ENCODE measurements at places on chromosomes 16 and 17.

- DNase-seq, result no peak
These were observed 3.6 kb upstream of the IRX3 start for GRCh38 chr16:54289945-54290832.

GRCh38 chr17:4658478-4659305 lies 17.2 kb upstream of the ALOX15 start:
- DNase-seq, result peak; percentile 44

DNA sequence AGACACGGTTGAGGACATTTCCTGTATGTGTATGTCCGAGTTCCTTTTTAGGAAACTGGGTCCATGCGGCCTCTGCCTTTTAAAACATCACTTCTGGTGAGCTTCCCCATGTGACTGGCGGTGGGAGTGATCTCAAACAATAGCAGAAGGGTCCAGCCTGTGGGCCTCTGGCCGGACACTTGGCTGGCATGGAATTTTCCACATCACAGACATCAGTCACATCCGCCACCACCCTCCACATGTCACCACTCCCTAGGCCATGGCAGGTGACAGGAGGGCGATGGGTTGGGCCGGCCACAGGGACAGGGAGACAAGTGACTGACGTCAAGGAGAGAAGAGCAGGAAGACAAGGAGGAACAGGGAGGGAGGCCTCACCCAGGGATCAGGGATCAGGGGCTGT lies 83.7 kb downstream of the DNAH17 start:
- DNase-seq, result no peak

DNA sequence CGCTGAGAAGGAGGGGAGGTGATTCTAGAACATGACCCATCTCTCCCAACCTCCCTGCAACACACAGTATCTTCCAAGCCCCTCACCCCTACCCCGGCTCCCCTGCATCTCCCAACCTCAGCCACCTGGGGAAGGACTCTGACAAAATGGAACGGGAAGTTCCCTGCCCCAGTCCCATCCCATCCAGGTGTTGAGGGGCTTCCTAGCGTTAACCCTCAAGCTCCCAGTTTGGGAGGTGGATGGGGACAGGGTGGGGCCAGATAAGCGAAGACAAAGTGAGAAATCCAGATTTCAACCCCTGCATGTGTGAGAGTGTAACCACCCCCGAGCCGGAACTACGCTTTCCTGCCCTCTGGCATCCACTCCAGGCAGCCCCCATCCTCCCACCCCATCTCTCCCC lies 1.8 kb downstream of the ZSCAN10 start:
- no peak for DNase-seq

GRCh38 chr17:44941712-44942331 lies 5.8 kb downstream of the KIF18B start:
- DNase-seq, result peak; percentile 38

DNA sequence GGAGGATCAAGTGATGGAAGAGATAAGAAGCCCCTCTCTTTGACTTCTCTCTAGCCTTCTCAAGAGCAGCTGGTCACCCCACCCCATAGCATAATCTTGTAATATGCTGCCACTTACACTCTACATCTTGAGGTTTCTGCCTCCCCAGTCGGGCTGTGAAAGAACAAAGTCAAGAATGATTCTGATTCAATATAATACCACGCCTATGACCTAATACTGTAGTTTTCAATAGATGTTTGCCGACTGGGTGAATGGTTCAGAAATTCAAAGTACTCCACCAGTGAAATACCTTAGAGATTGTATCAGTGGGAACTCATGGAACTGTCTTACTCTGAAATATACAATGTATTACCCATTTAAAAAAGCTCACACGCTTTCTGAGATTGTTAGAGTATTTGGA lies 93.0 kb upstream of the ZFHX3 start:
- DNase-seq, result no peak

GRCh38 chr17:41549596-41550039 lies 21.5 kb upstream of the KRT19 start:
- no peak for DNase-seq

DNA sequence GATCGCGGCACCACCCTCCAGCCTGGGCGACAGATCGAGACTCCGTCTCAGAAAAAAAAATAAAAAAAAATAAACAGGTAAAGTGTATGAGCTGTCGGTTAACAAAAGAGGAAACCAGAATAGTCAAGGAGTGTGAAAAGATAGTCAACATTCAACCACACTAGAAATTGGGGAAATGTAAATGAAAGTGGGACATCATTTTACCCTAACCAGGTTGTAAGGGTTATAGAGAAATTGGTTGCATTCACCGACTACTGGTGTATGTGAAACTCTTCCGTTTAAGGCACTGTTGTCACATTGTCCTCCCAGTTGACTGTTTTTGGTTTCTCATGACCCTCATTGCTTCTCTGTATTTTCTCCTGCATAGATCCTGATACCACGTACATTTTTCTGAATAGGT lies 62.8 kb downstream of the RABEP1 start:
- no peak for DNase-seq

DNA sequence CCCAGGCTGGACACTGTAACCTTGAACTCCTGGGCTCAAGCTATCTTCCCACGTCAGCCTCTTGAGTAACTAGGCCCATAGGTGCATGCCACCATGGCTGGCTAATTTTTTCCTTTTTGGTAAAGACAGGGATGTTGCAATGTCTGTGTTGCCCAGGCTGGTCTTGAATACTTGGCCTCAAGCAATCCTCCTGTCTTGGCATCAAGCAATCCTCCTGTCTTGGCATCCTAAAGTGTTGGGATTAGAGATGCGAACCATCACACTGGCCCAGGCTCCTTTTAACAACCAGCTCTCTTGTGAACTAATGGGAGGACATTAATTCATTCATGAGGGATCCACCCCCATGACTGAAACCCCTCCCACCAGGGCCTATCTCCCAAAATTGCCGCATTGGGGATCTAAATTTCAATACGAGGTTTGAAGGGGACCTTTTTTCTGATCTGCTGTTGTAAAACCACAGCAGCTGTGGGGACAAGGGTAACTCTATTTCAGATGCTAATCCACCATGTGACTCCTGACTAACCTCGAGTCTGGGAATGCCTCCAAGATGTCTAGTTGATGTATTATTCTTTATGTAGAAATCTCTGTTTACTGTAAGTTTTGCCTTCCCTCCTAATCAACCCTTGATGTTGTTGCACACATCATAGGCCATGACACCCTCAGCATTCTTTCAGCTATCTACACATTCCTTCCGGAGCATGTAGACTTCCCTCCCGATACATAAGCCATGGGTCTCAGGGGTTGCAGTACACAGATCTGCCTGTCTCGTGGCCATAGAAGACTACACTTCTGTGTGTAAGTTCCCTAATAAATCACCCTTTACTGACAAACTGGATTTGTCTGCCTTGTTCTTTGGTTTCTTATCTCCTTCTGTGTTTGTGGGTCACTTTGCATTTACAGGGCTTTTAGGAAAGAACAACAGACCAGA lies 37.6 kb downstream of the RNF112 start:
- peak; percentile 69 for DNase-seq

- DNase-seq, result no peak
These were observed 1.1 kb downstream of the ARL4D start for GRCh38 chr17:43399839-43400328.

GRCh38 chr17:78645421-78646295 lies 68.5 kb upstream of the DNAH17 start:
- DNase-seq, result no peak

DNA sequence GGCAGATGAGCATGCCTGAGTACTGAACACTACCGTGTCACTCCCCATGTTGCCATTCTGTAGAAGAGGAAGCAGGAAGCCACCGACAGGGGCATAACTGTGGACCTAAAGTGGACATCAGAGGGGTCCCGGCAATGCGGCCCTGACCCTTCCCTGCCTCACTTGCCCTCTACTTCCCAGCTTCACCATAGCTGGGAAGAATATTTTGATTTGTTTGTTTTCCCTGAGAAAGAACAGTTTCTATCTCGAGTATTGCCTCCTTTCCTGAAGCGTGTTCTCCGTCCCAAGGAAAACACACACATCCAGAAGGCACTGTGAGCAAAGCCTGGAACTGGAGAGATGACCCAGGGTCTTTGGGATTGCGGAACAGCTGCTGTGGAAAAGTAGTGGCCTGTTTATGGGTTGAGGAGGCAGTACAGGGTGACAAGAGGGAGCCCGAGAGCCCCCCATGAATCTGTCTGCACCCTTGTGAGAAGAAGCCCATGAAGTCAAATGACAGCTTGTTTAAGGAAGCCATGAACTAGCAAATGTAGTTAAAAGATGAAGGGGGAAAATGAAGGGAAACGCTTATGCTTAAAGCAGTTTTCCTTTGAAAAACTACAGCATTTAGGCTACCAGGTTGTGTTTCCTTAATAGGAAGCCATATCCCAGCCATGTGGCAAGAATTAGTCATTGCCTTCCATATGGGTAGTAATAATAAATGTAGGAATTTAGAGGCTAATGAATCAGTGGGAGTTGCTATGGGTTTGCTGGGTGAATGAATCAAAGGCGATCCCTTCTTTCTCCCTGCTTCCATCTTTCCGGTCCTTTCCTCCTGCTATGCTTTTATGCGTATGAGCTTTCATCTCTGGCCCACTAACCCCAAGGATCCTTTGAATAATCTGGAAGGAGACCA lies 90.0 kb upstream of the TBX2 start:
- DNase-seq, result no peak

- no peak for DNase-seq
These were observed 26.7 kb upstream of the CFAP20 start for GRCh38 chr16:58155839-58156238.

DNA sequence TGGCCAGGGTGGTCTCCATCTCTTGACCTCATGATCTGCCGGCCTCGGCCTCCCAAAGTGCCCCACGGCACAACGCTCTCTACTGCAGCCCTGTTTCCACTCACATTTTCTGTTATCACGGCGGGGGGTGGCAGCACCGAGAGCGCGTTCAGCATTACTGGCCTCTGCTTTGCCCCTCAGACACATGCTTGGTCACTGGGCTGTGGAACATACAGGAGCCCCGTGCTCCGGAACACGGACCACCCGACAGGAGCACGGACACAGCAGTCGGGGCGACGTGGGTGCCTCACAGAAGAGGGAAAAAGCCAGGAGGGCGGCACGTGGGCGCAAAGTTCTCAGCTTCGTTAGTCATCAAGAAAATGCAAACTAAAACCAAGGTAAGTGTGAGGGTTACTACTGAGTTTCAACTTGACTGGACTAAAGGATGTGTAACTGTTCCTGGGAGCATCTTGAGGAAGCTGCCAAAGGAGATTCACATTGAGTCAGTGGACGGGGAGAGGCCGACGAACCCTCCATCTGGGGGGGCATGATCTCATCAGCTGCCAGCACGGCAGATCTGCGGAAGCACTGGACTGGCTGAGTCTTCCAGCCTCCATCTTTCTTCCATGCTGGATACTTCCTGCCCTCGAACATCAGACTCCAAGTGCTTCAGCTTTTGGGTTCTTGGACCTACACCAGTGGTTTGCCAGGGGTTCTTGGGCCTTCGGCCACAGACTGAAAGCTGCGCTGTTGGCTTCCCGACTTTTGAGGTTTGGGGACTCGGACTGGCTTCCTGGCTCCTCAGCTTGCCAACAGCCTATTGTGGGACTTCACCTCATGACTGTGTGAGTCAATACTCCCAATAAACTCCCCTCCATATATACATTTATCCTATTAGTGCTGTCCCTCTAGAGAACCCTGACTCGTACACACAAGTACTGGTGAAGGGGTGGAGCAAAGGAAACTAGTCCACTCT lies 106.8 kb downstream of the ZNF778 start:
- DNase-seq, result peak; percentile 49

Measured in ACHN (cell line).